Motor neuron (in vitro differentiated cells): ENCODE measurements at places on chromosomes 12 and 14. TPM values are rescaled to one million over a fixed set of nuclear protein-coding genes. Genes with fewer than 3 reads are reported as not detected.

DAAM1 gene
- total RNA-seq = 102 and 103 TPM in 2 replicates

TPI1 gene
- 731 and 771 TPM in 2 replicates for total RNA-seq

GRCh38 chr12:132341318-132342050 lies 12.1 kb upstream of the GALNT9 start:
- ATAC-seq = peak; percentile 22

- no peak for ATAC-seq
Observed at GRCh38 chr12:124031058-124031457, 58.0 kb downstream of the ZNF664 start.

GRCh38 chr14:100421756-100422470 lies 98.8 kb downstream of the SLC25A47 start:
- no peak for ATAC-seq

GRCh38 chr14:76462330-76462729 lies 86.4 kb downstream of the ESRRB start:
- ATAC-seq = no peak

GRCh38 chr14:89370381-89370780 lies 46.7 kb downstream of the FOXN3 start:
- no peak for ATAC-seq

DNA sequence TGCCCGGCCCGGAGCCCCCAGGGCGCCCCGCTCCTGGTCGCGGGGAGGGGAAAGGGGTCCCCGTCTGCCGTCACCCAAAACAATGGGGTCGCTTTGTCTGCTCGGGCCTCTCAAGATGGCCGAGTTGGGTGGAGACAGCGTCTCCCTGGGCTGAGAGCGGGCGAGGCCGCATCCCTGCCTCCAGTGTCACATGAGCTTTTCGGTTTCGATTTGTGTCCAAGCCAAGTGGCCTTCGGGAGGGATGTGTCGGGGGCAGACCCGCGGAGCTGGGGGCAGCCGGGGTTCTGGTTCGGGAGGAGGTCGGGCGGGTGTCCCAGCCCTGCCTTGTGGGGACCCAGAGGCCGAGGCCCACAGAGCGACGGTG lies 790 bp downstream of the DYNC1H1 start:
- ATAC-seq = peak; percentile 48

- ATAC-seq = no peak
Observed at GRCh38 chr12:10453156-10453555, at the start of gene KLRC1. KLRC1 (minus strand) TSS chr12:10453377; CDS start chr12:10451156, 2,221 bp downstream.

GRCh38 chr14:50829489-50830043 lies 1.4 kb downstream of the NIN start:
- peak; percentile 10 for ATAC-seq

DNA sequence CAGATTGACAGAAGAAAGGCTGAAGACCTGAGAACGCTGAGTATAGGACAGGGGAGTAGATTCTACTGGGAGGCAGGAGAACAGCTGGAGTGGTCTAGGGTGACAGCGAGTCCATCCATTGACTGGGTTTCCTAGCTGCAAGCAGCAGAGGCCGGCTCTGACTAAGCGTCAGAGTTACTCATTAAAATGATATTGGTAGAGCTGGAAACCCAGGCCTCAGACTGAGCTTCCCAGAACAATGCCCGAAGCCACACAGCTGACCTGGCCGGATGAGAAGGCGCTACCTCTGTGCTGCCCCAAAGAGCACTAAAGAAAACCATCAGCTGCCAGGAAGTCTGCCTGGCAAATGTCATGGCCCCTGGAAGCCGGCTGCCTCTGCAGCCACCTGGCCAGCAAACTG lies 78.5 kb upstream of the FZD10 start:
- peak; percentile 81 for ATAC-seq
